ENCODE measurements at places on chromosomes 12 and 14.

DNA sequence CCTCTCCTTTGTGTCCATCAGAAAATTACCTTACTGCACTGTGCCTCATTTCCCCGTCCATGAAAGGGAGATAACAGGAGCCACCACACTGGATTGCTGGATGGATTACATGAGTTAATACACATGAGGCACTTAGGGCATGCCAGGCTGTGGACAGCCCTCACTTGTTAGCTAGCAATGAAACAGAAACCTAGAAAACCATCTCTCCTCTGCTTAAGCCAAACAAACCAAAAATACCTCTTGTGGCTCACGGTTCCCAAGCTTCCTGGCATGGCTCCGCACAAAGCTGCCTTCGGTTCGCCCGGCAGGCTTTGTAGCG lies 660 bp upstream of the HCFC2 start:
- no peak for DNase-seq

GRCh38 chr12:111733340-111733915 lies 33.3 kb upstream of the ALDH2 start:
- DNase-seq, result no peak

DNA sequence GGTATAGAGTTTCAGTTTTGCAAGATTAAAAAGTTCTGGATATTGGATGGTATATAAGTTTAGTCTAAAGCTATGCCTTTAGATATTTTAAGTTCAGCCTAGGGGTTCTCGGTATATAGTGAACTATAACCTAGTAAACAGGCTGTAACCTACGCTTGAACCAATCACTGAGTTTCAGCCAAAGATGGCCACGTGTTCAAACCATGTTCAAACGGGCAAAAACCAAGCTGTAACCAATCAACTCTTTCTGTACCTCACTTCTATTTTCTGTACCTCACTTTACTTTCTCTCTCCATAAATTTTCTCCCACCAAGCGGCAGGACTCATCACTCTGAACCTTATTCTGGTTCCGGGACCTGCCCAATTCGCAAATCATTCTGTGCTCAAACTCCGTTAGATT lies 1.4 kb downstream of the TMBIM4 start:
- no peak for DNase-seq

DNA sequence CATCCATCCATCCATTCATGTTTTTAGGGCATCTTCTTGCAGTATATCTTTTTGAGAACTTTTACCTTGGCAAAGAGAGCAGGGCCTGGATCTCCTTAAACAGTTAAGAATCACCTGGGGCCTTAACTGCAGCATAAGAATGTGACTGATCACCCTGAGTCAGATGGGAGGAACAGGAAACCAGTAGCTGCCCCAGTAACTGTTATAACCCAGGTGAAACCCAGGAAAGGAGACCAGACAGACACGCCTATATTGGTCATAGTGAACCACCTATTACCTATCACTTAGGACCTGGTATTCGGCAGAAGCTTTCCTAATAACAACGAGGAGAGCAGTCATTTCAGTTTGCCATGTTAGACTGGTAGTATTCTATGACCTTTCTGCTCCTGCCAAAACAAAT lies 43.4 kb upstream of the NR2C1 start:
- no peak for DNase-seq

DNA sequence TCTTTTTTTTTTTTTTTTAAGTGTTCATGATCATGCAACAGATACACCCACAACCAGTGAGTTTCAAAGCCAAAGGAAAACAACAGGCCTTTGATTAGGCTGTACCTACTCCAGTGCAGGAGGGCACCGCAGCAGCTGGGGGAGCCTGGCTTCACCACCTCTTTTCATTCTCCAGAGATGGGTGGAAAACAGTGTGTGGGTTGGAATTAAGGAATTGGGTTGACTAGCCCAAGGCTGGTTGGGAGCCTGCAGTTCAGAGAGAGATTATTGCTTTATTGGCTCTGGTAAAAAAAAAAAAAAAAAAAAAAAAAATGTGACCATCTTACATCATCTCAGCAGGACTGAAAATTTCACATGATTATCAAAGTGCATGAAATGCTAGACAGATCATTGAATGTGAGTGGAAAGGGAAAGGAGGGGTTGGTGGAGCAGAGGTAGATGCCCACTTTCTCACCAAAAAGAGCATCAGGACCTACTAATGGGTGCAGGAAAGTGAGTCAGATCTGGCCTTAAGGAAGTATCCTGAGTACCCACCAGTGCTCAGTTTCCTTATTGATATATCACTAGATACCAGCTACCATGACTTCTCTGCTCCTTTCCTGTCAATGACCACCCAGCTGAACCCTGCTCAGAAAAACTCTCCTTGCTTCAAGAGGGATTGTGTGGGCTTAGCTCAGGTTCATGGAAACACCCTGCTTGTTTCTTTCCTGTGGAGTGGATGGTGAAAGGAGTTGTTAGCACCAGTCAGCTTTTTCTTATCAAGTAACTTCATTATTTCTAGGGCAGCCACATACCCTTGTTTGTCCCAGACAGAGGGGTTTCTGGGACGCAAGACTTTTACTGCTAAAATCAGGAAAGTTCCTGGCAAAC lies 54.8 kb upstream of the DYRK2 start:
- DNase-seq, result no peak

- DNase-seq, result no peak
Observed at GRCh38 chr12:104219908-104220404, 4.4 kb downstream of the TXNRD1 start.

GRCh38 chr12:91021076-91021475 lies 16.3 kb upstream of the EPYC start:
- DNase-seq, result no peak

DNA sequence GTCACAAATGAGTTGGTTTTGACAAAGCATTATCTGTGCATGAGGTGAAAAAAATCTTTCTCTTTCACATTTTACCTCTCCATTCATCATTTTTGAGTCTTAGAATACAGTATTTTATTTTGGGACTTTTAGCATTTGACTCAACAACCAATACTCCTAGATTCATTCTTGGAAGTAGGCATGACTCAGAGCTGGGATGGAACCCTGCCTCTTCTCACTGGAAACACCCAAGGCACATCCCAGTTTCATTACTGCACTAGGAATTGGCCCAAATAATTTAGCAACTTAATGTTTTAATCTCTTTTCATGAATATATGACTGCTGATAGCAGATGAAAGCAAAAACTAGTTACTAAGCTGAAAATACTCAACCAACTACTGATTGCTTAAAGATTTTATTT lies 3.3 kb upstream of the PDZRN4 start:
- no peak for DNase-seq

GRCh38 chr12:93790472-93791152 lies 113.4 kb downstream of the CRADD start:
- no peak for DNase-seq

GRCh38 chr12:51407604-51408003 lies 16.4 kb upstream of the GALNT6 start:
- no peak for DNase-seq

DNA sequence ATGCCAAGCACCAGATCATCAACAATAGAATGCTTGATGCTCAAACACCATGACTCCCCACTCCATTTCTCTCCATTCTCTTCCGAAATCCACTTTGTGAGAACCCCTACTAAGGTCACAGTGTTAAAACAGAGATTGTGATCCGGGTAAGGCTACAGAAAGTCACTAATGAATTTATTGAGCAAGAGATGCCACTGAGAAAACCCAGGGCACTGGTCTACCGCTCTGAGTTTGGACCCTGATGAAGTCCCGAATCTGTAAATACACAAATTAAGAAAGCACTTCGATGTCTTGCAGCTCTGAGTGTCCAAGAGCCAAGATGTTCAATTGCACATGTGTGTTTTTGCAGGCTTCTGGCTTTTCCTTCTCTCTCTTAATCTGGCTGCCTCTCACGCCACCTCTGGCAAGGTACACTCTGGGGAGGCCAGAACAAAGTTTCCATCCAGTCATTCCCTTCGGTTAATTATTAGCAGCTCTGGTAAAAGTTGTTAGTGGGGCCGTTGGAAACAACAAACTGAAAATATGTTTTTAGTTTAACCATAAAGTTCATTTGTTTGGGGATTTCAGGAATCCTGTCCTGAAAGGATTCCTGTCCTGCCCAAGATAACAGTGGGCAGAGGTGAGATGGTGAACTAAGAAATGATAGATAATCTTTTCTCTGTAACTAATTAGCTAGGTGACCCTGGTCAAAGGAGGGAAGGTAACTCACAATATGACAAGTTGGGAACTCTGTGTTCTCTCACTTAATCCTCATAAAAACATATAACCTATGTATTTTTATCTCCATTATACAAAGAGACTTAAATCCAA lies 75.4 kb downstream of the BTG1 start:
- no peak for DNase-seq

DNA sequence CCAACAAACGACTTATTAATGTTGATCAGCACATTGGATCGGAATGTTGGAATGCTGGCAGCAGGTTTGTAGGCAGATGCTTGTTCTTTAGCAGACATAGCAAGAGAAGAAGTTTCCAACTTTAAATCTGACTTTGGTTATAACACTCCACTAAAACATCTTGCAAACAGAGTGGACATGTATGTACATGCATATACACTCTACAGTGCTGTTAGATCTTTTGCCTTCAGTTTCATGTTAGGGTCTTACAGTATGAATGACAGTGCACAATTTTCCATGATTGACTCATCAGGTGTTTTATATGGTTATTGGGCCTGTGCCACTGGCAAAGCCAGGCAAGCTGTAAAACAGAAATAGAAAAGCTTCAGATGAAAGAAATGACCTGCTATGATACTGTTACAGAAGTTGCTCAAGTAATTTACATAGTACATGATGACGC lies 14.3 kb upstream of the DHRS7 start:
- DNase-seq, result peak; percentile 60

DNA sequence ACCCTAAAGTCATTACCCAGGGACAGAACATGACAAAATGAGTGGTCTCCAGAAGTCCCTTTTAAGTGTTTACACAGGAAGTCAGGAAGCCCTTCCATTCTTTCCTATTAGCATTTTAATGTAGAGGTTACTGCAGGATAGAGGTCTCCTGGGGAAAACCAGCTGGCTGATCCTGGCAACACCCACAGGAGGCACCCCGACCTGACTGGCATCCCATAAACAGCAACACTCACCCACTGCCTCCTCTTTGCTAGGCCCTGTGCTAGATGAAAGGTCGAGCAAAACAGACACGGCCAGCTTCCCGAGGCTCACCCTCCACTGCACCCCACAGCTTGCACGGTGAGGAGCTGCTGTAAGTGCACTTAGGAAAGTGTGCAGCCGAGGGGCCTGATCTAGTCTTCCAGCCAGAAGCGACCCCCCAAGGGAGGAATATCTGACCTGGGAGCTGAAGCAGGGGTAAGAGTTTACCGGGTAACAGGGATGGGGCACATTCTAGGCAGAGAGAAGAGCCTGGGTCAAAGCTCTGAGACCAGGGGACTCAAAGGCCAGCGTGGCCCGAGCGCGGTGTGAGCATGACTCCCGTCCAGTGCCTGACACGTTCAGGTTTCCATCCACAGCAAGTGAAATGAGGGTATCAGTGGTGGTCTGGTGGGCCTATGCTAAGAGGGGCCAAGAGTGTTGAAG lies 9.0 kb downstream of the DAZAP2 start:
- no peak for DNase-seq

- DNase-seq, result no peak
Observed at GRCh38 chr12:52280319-52280795, 5.9 kb downstream of the KRT86 start.

DNA sequence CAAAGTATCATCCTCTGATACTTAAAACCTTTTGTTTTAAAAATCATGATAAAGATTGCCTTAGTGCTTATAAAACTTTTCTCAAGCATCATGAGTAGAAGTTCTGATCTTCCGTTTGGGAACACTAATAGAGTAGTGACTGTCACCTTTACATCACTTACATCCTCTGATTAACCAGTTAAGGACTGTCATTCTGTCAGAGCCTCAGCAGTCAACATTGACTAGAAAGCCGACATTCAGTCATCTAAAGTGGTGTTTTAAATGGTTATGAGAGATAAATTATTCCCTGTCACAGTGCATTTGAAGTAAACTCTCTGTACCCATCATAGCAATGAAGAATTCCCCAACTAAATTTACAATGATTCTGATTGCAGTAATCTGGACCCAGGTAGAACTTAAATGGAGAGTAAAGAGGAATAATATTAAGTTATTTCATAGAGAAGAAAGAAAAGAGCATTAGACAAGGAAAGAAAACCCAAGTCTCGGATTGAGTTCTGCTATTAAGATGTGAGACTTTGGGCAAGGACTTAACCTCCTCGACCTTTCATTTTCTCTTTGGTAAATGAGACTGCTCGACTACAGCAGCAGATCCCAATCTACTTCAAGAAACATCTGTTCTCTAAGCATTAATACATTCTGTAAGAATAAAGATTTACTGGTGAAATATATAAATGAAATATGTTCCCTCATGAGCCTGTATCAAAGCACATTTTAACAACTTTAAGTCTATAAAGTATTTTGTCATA lies 563.9 kb upstream of the LMO3 start:
- DNase-seq, result no peak

DNA sequence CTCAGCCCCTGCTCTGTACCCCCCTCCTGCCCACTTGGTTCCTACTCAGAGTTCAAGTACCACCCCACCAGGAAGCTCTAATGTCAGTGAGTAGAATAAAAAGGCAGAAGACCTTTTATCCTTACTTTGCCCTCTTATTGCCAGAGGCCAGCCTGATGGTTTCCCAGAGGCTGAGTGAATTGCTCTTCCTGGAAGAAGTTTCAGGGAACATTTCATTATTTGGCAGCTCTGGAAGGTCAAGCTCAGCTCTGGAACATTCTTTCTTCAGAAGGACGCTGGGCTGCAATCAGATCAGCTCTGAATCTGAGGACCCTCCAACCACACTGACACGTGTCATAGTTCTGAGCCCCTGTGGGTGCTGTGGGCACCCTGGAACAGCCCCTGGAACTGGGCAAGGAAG lies 188.9 kb downstream of the ETV6 start:
- DNase-seq, result no peak

GRCh38 chr12:115204957-115205754 lies 521.2 kb upstream of the TBX3 start:
- DNase-seq, result no peak

DNA sequence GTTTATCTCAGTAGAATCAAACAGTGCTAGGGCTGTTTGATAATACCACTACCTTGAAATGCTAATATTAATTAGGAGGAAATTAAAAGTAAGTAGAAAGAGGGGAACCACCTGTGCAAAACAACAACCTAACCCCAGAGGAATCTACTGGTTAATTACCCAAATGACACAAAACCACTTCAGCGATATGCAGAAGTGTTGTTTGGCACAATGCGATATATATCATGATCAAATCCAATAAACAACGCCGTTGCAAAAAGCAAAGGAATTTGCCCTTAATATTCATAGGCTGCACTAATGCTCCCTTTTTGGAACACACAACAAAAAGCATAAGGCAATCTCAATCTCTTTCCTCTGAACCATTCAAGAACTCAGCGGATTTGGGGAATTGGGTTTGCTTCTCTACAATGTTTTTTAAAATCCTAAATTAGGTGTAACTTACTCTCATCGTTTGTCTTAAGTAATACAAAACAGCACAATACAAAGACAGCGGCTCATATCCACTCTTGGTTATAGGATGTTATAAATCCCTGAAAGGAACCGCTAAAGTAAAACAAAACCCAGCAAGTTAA lies 1.5 kb downstream of the MAP4K5 start:
- DNase-seq, result no peak

GRCh38 chr12:21713133-21713532 lies 55.5 kb upstream of the LDHB start:
- DNase-seq, result no peak

GRCh38 chr12:132079200-132079599 lies 64.9 kb downstream of the DDX51 start:
- no peak for DNase-seq
